ENCODE measurements at places on chromosomes 4 and X. TPM values are rescaled to one million over a fixed set of nuclear protein-coding genes. Genes with fewer than 3 reads are reported as not detected.

GRCh38 chr4:19736968-19737756 is 514.5 kb upstream of the SLIT2 start:
- DNase-seq, result no peak

- no peak for DNase-seq
Measured at GRCh38 chr4:183855323-183856190, 49.5 kb upstream of the STOX2 start.

GRCh38 chrX:43969504-43970501 is 3.4 kb downstream of the NDP start:
- no peak for DNase-seq

DNA sequence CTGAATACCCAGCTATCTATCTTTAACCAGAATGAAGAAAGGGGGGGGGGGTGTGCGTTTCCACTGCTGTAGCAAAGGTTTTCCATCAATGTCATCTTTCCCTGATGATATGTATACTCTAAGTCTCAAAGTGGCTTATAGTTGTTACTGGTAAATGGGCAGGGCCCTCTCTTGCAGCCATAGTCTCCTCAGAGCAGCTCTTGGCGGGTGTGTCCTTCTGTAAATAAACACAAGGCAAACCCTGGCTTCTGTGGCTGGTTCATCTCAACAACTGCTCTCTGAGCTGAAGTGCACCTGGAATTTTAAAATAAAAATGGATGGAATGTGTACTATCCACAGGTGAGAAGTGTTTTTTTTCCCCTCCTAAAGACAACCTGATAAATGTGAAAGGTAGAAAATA is 57.5 kb upstream of the SCML1 start:
- no peak for DNase-seq

GRCh38 chrX:12581546-12581945 is 209.7 kb upstream of the PRPS2 start:
- no peak for DNase-seq

DNA sequence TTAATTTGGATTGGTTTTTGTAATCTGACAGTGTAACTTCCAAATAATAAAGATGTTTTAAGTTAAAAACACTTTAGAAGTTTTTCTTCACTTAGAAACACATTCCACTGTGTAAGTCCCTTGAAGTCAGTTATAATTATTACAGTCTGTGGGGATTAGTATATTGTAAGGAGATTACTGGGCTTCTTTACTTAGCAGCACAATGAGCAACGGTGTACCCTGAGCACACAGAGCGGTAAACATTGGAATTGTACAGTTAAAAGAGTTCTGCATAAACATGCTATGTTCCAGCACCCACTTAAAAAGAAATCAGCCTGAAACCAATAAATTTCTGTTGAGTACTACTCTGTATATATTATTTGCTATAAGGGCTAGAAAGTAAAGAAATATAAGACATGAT is 44.3 kb downstream of the CCSER1 start:
- DNase-seq, result no peak

GRCh38 chr4:30380404-30380998 is 339.7 kb upstream of the PCDH7 start:
- DNase-seq, result no peak

- no peak for DNase-seq
Measured at GRCh38 chr4:73103799-73104503, 34.4 kb upstream of the COX18 start.

DNA sequence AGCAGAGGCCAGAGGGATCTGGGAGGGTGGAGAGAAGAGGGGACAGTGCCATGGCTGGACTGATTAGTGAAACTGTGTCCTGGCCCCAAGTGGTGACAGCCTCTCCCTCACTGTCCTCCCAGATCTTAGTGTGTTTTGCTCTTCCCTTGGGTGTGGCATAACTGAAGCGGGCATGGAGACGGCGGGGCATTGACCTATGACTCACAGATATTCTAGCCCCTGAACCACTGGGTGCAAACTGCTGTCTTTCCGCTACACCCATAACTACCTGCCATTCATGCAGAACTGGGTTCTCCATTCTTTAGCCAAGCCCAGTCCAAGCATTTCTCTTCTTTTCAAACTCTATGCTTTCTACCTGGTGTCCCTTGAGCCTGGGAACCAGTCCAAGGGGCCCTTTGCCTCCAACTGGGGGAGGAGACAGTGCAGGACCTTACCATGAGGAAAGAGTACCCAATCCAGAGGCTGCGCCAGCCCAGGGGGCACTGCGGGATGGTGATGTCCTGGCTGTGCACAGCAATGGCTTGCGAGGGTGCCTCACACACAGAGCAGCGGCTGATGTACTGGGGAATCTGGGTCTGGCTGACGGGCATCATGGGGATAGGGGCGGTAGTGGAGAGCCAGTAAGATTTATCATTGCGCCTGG is 67.6 kb downstream of the ATG4A start:
- no peak for DNase-seq

DNA sequence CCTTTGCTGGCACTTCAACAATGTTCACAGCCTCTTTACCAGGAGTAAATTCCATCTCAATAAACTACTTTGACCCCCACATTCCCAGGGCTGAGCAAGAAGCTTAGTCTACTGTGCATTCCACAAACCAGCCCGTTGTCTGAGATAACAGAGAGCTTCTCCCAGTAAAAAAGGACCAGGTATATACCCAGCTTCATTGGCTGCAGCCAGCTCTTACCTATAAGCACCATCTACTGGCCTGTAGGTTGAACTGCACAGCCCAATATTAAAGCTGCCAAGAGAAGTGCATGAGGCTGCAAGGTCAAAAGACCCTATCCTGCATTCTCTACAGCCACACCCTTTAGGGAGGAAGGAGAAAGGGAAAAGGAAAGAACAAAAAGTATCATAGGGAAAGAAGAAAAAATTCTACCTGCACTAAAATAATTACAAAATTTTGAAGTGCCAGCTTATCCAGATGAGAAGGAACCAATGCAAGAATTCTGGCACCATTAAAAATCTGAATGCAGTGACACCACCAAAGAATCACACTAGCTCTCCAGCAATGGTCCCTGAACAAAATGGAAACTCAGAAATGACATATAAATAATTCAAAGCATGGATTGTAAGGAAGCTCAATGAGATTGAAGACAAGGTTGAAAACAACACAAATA is 45.7 kb upstream of the INTU start:
- no peak for DNase-seq

DNA sequence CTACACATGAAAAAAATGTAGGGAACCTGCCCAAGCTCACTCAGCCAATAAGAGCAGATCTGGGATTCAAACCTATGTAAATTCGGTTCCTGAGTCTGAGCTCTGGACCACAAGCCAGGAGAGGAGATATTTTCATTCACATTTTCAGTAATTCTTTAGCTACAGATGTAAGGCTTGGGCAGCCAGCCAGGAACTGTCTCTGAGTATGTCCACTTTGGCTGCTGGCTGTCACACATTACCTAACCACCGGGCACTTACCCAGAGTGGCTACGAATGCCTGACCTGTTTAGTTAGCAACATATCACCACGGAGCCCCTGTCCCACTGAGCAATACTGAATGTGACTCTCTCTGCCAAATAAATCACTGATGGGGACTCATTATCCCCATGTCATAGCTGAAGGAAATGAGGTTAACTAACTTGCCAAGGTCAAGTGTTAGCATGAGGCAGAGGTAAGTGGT is 15.3 kb downstream of the USP46 start:
- no peak for DNase-seq

Gene PRKG2
- total RNA-seq, result 0.43 TPM

Gene NUDT10
- 0.64 TPM for total RNA-seq

Gene KCNE5
- total RNA-seq, result 0.87 TPM

Gene FRAS1
- not detected for total RNA-seq

Gene GRK4
- total RNA-seq, result 4.6 TPM

Gene CENPI
- 20.7 TPM for total RNA-seq

Gene GAB3
- 4.3 TPM for total RNA-seq

Gene PCDH7
- not detected for total RNA-seq

Gene NHSL2
- total RNA-seq, result 0.41 TPM

Gene VCX3B
- total RNA-seq, result not detected
